Activated CD4-positive, CD25-positive, alpha-beta regulatory T cell (primary cell): ENCODE measurements at places on chromosomes 5 and 9.

DNA sequence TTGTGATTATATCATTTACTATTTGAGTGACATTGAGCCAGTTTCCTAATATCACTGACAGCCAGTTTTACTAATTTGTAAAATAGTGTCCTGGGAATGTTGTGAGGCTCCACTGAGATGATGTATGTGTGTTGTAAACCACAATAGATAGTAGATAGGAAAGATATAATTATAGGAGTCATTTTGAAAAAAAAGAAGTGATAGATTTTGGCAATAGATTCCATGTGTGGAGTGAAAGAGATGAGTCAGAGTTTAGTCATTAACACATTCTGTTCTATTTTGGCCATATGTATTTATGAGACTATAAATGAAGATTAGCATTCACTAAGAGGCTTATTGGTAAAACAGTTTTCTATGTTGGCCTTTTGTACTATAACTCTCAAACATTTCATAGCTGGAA, 388.2 kb downstream of the FAM170A start:
- DNase-seq: no peak

GRCh38 chr9:91161465-91162300, 200.0 kb downstream of the AUH start:
- DNase-seq: no peak

DNA sequence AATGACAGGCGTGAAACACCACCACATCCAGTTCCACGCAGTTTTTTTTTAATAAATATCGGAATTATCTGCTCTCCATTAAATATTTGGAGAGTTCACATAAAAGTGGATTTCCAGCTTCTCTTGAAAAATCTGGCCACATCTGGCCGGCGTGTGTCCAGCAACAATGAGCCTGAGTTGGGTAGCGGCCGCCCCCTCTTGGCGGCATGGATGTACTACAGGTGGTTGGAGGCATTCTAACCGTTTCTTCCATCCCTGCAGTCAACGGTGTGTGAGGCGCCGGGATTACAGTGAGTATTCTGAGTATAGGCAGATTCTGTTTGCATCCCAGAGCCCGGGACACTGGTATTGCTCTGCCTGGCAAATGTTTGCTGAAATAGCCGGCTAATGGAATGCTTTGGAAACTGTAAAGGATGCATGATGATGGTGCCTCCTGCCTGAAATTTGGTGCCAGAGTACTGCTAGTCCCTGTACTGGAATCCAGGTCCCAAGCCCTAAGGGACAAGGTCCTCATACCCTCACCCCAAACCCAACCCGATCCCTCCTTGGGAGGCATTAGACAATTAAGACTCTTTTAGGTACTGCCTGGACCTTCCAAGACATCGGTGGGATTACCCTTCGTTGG, 13.6 kb upstream of the GM2A start:
- peak; percentile 47 for DNase-seq

DNA sequence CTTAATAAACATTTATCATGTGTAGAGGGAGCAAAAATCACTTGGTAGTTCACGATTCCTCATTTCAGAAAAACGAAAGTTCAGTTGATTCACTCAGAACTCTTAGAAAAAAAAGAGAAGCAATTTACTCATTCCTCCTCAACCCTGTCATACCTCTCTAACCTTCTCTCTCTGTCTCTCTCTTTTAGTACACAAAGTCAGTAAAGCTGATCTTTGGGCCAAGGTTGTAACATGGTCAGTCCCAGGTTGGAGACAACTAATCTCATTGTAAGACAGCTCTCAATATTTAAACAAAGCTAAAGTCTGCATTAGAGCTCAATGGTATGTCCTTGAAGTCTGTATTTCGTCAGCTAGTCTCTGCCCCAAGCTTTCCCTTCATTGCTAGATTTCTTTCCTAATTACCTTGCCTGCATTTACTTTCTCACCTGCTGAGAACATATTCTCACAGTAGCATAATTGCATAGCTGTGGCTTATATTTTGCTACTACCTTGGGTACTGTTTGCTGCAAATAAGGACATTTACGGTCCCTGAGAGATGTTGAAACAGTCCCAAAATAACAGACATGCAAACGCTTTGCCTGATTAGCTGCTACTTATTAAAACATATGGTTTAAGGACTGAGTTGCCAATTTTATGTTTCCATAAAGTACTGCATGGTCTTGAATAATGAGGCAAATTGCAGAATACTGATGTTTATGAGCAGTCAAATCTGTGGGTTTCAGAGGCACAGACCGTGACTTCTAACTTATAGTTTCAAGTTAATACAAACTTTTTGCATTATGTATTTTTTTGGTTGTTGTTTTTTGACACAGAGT, 138.3 kb downstream of the GPBP1 start:
- DNase-seq: no peak

DNA sequence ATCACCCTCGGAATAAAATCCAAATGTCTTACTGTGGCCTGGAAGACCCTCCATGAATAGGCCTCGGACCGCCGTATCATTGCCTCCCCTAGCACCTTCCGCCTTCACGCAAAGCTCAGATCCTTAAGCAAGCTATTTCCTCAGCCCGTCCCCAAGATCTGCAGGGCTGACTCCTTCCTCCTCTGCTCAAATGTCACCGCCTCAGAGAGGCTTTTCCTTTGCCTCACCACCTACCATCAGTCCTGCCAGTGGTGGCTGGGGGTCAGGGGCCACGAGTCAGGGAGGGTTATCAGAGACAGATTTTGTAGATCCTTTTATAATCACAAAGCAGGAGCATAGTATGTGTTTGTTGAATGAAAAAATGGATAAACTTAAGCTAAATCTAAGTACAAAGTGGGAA, 74.4 kb upstream of the KIF2A start:
- DNase-seq: no peak

DNA sequence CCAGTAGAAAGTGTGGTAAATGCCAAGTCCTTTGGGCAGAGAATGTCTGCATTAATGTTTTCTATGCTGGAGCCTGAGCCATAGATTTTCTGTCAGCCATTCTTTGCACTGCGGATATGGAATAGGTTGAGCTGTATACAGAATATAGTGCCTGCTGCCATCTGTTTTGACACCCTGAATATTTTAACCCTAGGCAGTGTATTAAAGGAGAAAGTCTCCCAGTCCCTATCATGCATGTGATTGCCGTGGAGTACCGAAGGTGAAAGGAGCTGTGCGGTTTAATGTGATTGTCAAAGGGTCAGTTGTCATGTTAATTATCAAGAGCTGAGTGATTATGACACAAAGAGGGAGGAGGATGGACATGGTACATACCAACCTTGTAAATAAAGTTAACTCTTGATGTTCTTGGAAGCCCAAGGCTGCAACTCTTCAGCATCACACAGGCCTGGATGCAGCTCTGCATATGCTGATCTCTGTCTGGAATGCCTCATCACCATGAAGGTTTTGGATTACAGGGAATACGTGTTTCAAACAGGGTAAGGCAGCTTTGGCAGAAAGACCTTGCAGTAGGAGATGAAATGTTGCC, 247.1 kb upstream of the ELAVL2 start:
- no peak for DNase-seq

GRCh38 chr5:139985733-139986132, 57.4 kb downstream of the NRG2 start:
- DNase-seq: no peak

DNA sequence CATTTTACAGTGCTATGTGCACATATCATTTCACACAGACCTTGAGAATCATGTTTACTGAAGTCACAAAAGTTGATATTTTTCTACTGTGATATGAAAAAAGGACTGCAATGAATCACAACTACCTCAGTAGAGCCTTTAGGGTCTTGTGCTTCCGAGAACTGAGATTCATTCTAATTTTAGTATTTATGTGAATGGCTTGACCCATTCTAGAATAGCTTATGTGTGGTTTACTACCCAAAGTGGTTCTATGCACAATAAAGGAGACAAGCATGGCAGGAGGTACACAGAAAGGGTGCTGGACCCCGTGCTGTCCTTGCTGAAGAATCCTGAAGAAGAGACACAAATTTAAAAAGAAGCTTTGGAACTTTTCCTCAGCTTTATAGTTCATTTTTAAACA, 28.2 kb downstream of the MEF2C start:
- DNase-seq: no peak

DNA sequence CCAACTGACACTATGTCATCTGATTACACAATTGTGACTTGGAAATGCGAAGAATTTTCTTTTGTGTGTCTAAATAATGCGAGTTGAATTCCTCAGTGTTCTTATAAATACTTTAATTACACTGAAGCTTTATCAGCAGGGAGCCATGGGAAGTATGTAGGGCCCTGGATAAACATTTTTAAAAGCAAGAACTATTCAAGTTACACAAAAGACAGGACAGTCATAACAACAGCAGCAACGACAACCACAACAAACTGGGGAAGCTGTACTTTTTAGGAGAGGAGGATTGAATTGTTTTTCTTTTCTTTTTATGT, 250.3 kb upstream of the ZNF608 start:
- DNase-seq: no peak

- no peak for DNase-seq
Observed at GRCh38 chr5:136639616-136640015, 274.3 kb upstream of the TRPC7 start.

DNA sequence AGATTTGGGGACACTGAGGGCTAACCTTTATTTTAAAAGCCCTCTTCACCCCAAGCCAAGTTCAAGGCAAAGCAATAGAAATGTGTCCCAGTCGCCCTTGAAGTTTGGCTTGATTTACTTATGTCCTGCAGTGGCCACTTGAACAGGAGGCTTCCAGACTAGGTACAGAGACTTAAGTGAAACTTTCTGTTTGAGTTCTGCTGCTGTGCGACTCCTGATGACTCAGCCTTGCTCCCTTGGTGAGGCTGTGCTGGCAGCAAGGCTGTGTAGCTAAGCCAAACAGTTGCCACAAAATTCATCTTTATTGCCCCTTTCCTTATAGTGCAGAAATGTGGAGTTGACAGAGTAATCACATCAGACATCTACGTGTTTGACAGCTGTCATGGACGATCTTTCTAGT, 68.8 kb upstream of the NTRK2 start:
- DNase-seq: no peak

- no peak for DNase-seq
Observed at GRCh38 chr5:95153511-95153910, 131.4 kb downstream of the MCTP1 start.

DNA sequence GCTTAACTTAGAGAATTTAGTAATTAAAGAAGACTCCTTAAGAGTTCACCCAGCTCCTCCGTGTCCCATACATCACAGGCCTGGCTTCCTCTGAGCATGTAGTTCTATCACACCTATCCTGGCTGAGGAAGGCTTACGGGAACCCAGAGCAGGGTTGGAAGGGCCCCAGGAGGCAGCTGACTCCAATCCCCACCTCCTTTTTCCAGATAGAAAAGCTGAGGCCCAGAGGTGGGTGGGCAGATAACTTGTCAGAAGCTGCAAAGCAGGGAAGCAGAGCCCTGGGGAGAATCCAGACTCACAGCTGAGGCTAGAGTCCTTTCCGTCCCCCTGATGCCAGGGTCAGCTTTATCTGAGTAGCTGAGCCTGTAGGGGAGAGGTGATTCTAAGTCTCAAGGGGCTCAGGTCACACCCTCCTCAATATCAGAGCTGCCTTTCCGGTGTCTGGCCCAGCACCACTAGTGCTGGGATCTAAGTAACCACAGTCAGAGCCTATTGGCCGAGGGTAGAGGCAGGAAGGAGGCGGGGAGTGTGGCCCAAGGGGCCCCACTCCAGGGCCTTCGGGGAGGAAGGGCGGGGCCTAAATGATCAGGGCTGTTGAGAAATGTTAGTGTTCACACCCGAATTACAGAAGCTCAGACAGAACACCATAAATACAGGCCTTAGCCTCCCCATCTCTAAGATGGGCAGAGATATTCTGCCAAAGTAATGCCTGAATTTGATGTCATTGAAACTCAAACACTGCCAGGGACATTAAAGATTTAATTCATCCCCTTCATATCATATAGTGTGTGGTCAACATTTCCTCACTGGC, 9.9 kb downstream of the CCDC69 start:
- DNase-seq: peak; percentile 73

DNA sequence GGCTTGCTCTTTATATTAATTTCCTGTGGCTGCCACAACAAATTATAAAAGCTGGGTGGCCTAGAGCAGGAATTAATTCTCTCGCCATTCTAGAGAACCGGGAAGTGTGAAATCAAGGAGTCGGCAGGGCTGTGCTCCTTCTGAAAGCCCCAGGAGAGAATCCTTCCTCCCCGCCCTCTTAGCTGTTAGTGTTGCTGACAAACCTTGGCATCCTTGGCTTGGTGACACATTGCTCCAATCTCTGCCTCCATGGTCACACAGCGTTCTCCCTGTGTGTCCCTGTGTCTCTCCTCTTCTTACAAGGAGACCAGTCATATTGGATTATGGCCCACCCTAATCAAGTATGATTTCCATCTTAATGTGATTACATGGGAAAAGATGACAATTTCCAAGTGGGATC, 55.9 kb upstream of the NEURL1B start:
- DNase-seq: no peak

DNA sequence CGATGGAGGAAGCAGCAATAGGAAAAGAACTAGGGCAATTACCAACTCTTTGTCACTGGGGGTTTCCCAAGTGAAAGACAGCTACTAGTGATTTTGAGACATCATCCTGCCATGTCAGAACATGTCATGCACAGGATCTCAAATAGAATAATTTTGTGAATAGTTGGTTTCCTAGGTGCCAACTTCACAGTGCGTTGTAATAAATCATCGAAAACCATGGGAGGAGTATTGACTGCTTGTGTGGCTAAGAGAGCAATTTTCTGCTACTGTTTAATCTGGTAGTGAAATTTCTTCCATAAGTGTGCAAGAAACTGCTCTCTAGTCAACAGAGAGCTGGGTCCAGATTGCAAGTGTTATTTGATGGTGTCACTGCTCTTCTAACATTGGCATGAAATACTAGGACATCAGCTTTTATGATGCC, 168.6 kb downstream of the NNT start:
- no peak for DNase-seq

DNA sequence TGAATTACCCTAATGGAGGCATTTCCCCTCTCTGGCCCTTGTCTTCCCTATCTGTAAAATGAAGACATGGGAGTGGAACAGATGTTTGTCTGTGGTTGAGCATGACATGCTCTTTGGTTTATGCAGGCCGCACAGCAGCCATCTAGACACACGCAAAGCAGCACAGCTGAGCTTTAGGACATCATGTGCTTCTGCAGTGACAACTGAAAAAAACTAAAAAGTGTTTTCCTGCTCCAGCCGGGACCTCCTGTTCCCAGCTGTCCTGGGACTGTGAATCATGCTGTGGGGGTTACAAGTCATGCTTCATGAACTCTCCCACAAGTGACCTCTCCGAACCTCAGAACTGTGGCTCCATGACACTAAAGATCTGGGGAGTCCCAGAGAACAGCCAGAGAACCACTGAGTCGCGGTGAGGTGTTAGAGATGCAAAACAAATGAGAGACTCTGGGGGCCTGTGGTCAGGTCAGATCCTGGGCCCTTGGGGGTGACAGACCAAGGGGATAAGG, 1.7 kb downstream of the SMIM3 start:
- DNase-seq: no peak

GRCh38 chr5:99169309-99169708, 240.5 kb upstream of the CHD1 start:
- no peak for DNase-seq

DNA sequence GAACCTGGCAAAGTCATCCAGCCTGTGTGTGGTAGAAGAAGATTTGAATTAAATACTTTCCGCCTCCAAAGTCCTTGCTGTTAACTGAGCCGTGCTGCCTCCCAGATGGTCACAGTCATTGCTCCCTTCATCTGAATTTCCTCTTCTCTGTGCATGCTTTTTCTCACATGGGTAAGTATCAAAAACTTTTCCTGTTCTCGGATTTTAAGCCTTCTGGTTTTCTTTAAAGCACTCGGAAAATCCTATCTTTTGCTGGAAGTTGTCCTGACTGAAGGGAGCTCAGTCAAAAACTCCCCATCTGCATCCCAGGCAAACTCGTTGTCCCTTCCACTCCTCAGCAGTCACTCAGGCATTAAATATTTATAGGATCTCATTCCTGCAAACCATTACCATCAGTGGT, 290.0 kb upstream of the PIK3R1 start:
- no peak for DNase-seq
